ENCODE measurements at places on chromosomes 6 and 20.

GRCh38 chr20:15319439-15319838 is 982.0 kb upstream of the FLRT3 start:
- no peak for DNase-seq

GRCh38 chr6:15511248-15512125 is 151.3 kb downstream of the DTNBP1 start:
- no peak for DNase-seq

GRCh38 chr6:52262620-52263344 is 18.5 kb upstream of the IL17F start:
- DNase-seq = no peak

GRCh38 chr6:44000164-44000842 is 126.9 kb downstream of the MRPL14 start:
- DNase-seq = no peak

DNA sequence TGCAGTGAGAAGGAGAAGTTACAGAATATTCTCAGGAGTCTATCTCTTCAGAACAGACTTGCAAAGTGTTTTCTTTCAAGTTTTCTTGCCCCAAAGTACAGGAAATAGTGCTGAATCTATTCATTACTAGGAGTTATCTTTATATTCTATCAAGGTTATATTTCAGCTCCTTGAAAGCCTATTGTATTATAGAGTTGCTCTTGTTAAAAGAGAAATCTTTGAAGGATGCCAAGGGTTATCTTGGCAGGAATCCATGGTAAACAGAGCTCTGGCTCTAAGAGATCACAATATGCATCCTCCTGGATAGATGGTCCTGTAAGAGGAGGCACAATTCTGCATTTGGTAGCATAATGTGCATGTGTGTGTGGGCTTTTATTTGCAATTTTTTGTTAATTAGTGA is 21.2 kb upstream of the SNRPB2 start:
- no peak for DNase-seq

DNA sequence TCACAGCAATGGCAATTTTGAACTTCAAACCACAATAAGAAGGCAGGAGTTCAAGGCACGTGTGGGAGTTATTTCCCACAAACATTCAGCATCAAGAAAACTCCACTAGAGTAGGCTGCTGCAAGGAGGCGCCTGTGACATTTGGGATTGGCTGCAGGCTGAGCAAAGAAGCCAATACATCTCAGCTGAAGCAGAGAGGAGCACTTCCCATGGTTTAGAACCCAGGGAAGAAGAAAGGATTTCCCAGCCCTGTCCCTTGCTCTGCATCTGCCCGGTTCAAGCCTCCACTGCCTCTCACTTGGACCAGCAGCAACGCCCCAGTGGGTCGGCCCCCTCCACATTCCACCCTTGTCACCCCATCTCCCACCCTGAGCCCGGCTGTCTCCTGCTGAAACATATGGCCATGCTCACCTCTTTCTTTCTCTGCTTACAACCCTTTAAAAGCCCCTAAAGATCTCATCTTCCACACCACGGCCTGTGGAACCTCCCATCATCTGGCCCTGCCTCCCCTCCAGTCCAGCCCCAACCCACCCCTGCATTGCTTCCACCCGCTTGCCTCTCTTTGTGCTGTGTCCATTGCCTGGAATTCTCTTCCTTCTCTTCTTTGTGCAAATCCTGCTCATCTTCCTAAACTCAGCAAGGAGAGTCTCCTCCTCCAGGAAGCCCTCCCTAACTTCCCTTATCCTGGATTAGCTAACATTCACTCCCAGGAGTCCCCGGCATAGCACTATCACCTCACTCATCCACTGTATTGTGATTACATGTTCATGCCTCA is 128.3 kb downstream of the ANKRD60 start:
- no peak for DNase-seq

DNA sequence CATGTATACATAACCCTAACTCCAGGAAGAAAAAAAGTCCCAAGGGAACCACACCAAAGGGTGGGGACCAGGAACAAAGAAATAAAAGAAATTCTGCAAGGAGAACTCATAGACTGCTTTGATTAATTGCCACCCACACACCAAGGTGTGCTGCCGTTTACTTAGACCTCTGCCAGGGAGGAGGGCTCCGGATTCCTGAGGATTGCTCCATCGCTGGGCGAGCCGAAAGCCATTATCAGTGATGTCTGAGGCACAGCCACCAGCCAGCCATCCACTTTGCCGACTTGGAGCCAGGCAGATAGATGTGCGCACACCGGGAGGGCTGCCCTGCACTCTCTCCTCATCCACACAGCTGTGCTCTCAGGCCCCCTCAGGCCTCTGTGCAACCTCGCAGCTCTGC is 272.7 kb upstream of the FOXQ1 start:
- no peak for DNase-seq

- no peak for DNase-seq
Measured at GRCh38 chr20:1269235-1269634, 3.1 kb downstream of the SNPH start.

DNA sequence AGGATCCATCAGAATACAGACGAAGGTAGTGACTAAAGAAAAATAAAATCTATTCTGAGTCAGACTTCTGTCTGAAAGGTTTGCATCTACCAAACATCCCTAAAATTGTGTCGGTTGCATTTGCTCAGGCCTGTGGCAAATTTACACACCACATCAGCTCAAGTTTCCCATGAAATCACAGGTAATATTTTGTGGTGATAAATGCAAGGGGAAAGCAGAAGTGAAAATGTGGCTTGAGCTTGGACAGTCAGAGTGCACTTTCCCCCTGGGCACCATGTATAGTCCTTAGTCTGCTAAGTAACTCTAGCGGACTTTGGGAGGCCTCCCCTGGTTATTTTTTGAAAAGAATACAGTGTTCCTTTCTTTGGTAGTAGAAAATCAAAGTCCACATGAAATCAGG is 159.1 kb downstream of the PKHD1 start:
- no peak for DNase-seq

GRCh38 chr6:130724089-130724488 is 103.1 kb upstream of the SMLR1 start:
- no peak for DNase-seq

- DNase-seq = peak; percentile 81
Measured at GRCh38 chr6:33886673-33887144, 82.9 kb upstream of the MLN start.

GRCh38 chr20:43559147-43559987 is 540 bp downstream of the SGK2 start:
- DNase-seq = no peak

DNA sequence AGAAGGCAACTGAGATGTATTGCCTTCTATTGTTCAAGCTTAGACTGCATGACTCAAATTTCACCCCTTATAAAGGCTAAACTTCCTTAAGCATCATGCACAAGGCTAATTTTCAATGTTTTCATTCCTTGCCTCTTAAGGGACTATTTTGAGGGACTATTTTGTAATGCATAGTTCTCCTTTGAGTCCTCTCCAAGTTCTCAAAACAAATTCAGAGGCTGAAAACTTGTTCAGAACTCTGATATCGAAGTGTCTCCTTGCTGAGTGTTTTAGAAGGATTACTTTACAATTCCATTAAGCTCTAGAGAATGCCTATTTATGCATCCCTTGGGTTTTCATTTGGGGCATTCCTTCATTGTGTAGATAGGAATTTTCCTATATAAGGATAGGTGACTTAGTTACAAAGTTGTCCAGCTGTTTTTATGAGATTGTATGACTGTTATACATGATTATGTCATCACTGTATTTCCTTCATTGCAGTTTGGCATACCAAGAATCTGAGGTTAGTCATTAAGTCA is 41.7 kb downstream of the COL19A1 start:
- DNase-seq = peak; percentile 59

DNA sequence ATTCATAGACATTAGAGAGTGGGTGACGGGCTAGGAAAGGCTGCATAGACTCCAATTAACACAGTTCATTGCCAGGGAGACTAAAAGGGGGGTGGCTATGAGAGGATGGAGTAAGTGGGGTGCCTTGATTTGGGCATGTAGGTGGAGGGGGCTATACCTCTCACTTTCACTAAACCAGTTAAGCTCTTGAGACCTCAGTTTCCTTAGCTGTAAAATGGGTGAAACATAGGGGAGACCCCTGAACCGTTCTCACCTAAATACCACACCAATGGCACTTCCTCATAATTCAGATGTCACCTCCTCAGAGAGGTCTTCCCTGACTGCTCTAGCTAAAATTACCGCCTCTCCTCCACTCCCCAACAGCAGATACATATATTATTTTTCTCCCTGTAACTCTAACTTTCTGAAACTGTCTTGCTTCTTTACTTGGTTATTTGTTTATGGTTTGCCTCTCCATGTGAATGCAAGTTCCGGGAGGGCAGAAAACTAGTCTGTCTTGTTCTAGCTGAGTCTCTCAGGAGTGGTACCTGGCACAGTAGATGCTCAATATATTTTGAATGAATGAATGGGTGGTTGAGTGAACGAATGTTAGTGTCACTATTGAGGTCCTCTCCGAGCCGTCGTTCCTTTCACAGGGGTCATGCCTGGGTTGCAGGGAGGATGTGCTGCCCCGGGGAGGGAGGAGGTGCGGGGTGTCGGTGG is 615 bp upstream of the EYA2 start:
- DNase-seq = no peak

- DNase-seq = no peak
Measured at GRCh38 chr6:144782634-144783033, 497.5 kb downstream of the UTRN start.

DNA sequence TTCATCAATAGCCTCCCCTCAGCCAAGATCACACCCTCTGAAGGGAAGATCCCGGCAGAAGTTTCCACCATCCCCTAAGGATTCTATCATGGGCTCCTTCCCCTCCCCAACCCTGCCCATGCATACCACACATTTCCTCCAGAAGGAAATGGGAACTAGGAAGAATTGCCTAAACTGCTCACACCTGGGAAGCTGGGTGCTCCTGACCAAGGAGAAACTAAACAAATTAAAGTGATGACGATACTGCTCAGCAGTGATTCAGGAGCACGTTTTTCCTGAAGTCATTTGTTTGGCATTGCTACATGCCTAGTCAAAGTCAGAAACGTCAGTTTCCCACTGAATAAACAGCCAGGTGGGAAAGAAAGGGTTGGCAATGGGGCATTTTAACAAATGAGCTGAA is 136.1 kb upstream of the CDYL start:
- DNase-seq = no peak

DNA sequence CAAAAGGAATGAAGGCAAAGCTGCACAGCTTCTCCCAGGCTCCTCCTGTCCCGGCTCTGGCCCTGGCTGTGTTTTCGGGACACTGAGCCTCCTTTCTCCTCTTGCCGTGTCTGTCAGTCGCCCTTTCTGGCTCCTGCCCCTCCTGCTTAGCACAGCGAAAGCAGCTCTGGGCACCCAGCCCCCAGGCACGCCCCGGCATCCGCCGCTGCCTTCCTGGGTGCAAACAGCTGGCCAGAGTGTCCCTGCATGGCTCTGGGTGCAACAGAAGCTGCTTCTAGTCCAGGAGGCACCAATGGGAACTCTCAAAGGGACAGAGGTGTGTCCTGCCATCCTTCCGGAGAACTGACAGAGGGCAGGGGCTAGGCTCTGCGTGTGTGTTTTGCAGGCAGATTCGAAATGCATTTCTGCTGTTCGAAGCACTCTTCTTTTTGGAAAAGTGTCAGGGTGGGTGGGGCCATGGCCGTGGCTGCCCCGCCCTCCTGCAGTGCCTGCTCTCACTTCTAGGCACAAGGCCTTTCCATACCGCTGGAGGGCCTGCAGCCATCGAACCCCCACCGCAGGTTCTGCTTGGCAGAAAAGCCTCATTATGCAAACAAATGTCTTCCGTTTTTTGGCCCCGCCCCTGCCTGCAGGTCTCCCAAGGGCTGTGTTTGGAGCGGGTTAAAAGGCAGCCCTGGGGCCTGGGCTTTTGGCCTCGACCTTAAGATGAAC is 15.5 kb downstream of the COL9A3 start:
- DNase-seq = no peak

GRCh38 chr20:63568170-63568981 is 5.7 kb downstream of the HELZ2 start:
- DNase-seq = no peak
